ENCODE measurements at places on chromosomes 3 and 15. TPM values are rescaled to one million over a fixed set of nuclear protein-coding genes. Genes with fewer than 3 reads are reported as not detected.

PIERCE2 gene
- total RNA-seq: 1.7 TPM

WDR48 gene
- 28.2 TPM for total RNA-seq

FBXW12 gene
- total RNA-seq: not detected

PLIN1 gene
- 0.24 TPM for total RNA-seq

ETV5 gene
- total RNA-seq: 8.0 TPM

TTLL13 gene
- total RNA-seq: not detected

AADAC gene
- not detected for total RNA-seq

EHD4 gene
- total RNA-seq: 21.1 TPM

SCG5 gene
- total RNA-seq: 1.7 TPM

ANKRD63 gene
- not detected for total RNA-seq

FMN1 gene
- 0.48 TPM for total RNA-seq

CCR2 gene
- total RNA-seq: not detected

SEMA6D gene
- total RNA-seq: 1.7 TPM

GABRG3 gene
- total RNA-seq: not detected

SEC22A gene
- 39.9 TPM for total RNA-seq

ARHGEF3 gene
- 13.9 TPM for total RNA-seq

LTK gene
- not detected for total RNA-seq

GOLGA8N gene
- 2.8 TPM for total RNA-seq

PLA2G4D gene
- under 0.01 TPM for total RNA-seq

RPN1 gene
- 510 TPM for total RNA-seq
